ENCODE measurements at places on chromosomes 1 and 21.

- DNase-seq = peak; percentile 83
Measured at GRCh38 chr1:12477936-12478611, 139.9 kb downstream of the DHRS3 start.

DNA sequence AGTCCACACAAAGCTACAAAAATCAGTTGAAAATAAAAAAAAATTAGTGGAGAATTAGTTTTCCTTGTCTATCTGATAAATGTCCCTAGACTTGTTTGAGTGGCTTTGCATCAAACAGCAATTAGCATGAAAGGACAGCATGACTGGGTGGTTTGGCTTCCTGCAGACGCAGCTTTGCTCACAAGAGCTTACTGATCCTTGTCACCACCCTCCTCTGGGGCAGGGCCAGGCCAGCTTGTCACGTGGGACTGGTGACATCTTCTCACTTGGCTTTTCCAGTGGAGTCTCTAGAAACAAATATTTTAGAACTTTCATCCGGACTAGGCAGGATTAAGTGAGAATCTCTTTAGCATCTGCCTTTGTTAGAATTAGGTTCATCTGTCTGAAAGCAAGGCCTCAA is 76.0 kb upstream of the OLIG2 start:
- no peak for DNase-seq

GRCh38 chr1:108593448-108593847 is 33.5 kb downstream of the EEIG2 start:
- no peak for DNase-seq

- DNase-seq = no peak
Measured at GRCh38 chr1:95304803-95305202, 70.8 kb downstream of the RWDD3 start.

Measured in Kasumi-1 (cell line).